Activated gamma-delta T cell treated with Interleukin-2 at 50 U/mL for 16 hours (primary cell): ENCODE measurements at places on chromosomes 6 and 20.

- DNase-seq: no peak
Observed at GRCh38 chr6:142500250-142500786, 198.5 kb downstream of the ADGRG6 start.

DNA sequence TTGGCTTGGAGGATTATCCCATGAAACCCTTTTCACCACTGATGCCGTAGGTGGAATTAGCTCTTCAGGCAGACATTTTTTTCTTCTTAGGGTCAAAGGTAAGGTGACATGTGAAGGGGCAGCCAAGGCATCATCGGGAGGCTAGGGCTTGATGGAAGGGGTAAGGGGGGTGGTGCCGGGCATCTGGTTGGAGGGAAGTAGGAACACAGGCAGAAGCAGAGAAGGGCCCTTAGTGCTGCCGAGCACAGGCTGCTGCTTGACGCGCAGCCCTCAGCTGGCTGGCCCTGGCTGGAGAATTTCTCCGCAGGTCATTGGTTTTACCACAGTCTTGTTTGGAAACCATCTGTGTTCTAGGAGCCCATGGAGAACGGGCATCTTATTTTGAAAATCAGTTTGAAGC is 54.7 kb downstream of the TRAF3IP2 start:
- DNase-seq: no peak

- no peak for DNase-seq
Observed at GRCh38 chr6:142028527-142028926, 104.2 kb upstream of the GJE1 start.

DNA sequence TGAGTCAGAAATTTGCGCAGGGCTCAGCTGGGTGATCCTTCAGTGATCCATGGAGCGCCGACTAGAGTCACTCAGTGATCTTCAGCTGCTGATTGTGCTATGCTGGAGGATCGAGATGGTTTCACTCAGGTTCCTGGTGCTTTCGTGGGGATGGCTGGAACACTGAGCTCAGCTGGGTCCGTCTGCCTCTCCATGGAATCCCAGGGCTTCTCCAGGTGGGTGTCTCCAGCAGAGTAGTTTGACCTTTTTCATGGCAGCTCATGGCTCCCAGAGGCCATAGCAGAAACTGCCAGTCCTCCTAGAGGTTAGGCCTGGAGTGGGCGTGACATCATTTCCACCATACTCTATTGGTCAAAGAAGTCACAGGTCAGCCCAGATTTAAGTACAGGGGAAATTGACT is 88.8 kb upstream of the SIRPA start:
- DNase-seq: no peak

GRCh38 chr6:87723170-87724078 is 21.4 kb upstream of the AKIRIN2 start:
- no peak for DNase-seq

DNA sequence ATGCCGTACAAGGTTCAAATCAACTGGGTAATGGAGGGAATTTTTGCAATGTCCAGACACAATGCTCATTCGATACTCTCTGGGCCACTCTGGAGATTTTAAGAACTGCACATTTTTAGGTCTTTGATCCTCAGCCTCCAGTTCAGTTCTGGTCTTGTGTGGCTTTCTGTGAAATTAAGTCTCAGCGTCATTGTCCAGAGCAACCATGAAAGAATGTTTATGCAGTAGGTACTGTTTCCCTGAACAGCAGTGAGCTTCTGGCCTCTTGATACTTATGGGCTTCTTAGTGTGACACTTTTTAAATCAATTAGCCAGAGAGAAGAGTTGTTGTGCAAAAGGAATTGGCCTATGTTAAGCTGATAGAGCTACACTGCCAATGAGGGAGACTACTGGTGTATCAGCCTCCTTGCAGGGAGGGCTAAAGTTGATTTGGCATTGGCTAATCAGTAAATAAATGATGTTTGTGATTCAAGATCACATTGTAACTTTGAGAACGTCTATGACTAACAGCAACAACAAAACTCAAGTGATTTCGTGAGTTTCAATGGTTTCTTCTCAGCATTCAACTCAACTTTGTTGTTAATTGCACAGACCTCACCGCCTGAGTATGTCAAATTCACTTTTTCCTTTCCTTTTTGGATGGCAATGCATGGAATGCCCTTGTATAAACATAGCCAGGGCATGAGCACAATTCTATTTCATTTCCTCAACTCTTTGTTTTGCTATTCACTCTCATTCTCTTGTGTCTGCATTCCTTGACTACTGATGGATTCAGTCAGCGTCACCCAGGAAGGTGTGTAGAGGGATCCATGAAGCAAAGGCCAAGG is 85.1 kb downstream of the GJA1 start:
- DNase-seq: no peak

GRCh38 chr6:105993341-105994117 is 92.6 kb upstream of the PRDM1 start:
- no peak for DNase-seq

DNA sequence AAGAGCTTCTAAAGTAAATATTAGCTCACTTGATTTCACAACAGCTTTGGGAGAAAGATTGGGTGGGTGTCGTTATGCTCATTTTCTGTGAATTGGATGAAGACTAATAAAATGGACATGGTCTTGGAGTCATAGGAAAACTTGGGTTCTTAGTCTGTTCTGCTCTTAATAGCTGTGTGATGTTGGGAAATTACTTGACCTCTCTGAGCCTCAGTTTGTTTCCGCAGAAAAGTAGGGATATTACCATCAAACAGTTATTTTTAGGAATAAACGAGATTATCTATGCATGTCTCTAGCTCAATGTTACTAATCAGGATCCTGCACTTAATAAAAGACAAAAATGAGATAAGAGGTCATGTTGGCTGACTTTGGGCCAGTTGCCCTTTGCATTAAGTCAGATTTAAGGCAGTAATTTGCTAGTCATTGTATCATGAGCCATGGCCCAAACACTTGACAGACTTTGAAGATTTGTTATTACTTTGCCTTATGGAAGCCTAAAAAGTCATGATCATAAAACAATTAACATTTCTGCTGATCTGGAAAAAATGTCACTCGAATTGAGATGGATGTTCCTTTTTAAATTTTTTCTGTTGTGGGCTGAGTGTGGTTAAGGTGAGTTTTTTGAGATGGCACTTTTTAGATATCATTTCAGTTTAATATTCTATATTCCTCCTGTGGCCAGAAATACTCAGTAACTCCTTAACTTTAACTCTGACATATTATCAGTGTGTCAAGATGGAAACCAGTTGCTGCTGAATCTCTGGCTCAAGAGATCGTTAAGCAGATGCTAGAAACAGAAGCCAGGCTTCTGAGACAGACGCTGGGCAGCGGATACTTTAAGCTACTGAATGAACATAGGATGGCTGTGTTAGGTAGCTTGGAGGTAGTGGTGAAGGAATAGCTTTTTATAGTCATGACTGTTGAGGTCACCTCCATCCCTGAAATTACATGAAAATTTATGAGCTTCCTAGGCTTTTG is 291.6 kb downstream of the PHF3 start:
- DNase-seq: no peak

DNA sequence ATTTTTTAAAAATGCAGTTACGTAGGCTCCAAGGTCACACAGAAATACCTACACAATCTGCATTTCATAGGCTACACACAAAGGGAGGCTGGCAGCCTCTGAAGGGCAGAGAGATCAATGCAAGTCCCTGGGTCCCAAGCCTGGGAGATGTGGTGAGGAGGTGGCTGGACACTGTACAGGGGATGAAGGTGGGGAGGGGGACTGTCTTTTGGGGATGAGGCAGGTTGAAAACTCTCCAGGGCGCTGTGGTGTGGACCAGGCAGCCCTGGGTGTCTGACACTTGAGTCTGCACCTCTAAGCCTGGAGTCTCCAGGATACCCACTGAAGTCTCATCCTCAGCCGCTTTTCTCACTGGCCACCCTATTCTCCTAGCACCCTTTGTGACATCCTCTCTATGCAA is 24.5 kb downstream of the TXNDC5 start:
- DNase-seq: no peak

GRCh38 chr6:111276736-111277135 is 189.4 kb downstream of the SLC16A10 start:
- no peak for DNase-seq

- DNase-seq: no peak
Observed at GRCh38 chr20:31605902-31606803, 1.1 kb downstream of the ID1 start.

- no peak for DNase-seq
Observed at GRCh38 chr6:32659856-32660595, 6.4 kb downstream of the HLA-DQB1 start.

DNA sequence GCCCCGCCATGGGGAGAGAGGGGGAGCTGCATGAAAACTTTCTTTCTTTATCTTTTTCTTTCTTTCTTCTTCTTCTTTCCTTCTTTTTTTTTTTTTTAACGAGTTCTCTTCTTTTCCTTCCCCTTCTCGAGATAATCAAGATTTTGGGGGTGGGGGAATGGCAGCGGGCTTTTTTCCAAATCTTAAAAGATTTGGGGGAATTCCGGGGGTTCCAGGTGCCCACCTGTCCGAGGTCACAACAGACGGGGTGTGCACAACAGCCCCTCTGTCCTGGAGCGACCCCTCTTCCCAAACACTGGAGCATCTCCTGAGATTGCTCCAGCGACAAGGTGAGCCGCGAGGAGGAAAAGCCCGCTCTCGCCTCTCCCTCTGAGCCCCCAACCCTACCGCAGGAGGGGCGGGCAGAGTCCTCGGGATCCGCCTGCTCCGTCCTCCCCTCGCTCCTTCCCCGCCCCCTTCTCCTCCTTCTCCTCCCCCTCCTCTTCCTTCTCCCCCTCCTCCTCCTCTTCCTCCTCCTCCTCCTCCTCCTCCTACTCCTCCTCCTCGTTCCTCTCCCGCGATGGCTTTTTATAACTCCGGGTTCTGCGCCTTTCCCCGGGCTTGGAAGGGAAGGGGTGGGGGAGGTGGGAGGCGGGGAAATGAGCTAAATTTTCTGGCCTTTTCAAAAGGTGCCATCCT is 689 bp upstream of the KCNB1 start:
- DNase-seq: no peak

- DNase-seq: no peak
Observed at GRCh38 chr6:11683871-11684270, 94.7 kb downstream of the ADTRP start.

DNA sequence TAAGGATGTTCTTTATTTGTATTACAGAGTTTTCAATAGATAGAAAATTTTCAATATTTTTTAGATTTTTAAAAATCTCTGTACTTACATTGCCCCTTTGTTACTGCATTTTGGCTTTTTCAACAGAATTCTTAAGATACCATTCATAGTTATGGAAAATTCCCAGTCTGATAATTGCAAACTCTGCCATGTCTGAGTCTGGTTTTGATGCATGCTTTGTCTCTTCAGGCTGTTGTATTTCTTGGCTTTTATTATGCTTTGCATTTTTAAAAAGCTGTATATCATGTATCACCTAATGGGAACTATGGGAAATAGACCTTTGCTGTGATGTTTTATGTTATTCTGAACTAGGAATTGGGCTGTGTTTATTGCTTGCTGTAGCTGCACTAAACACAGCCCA is 898.9 kb upstream of the ADGRB3 start:
- DNase-seq: no peak

DNA sequence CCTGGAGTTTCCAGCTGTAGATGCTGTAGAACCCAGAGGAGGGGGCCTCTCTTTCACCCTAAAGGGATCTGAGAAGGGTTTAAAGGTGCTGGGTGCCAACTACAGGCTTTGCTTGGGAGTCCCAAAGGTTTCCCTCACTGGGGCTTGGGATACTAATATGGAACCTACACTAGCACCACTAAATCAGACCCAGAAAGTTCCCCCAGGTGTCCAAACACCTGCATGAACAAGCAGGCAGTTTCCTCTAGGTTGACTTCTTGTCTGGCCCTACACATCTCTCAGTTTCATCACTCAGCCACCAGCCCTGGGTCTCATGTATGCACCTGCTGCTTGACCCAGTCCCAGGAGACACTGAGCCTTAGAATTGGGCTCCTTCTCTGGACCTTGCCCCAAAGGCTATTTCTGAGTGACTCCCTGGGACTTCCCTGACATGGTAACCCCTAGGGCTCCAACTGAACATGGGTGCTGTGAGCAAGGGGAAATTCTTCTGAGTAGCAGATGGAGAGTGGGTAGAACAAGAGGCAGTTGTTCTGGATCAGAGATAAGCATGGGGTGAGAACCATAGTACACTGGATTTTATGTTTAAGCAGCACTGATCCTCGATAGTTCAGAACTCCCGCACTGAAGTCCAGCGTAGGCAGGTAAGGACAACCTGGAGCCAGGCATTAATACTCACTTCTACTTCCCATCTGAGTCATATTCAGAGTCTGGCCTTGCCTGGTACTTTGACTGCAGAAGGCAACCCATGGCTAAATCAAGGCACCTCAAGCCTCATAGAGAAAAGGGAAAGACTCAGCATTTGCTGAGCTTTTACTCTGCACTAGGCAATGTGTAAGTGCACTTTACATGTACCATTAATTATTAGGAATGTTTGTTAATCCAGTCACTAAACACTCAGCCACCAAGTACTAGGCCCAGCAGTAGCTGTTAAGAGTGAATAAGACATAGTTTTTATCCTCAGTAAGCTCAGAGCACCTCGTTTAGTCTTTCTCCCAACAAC is 16.8 kb downstream of the BCL2L1 start:
- DNase-seq: no peak

DNA sequence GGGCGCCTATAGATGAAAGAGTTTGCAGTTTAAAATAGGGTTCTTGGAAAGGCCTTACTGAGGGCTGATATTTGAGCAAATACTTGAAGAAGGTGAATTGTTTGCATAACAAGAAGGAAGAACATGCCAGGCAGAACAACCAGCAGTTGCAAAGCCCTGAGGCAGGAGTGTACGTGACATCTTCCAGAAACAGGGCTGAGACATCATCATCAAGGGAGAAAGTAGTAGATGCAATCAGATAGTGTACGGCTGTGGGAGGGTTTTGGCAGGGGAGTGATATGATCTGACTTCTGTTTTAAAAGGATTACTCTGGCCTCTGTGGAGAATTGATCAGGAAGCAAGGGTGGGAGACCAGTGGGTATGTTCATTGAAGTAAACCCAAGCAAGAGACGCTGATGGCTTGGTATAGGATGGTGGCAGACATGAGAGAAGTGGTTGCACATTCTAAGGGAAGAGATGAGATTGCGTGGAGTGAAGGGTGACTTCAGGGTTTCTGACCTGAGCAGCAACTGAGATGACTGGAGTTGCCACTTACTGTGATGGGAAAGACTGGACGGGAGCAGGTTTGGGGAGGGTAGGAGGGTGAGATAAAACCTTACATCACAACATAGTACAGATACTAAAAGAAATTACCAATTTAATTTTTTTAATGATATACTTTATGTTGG is 28.8 kb downstream of the RIOK1 start:
- no peak for DNase-seq

- DNase-seq: no peak
Observed at GRCh38 chr6:105892577-105893262, 193.4 kb upstream of the PRDM1 start.

GRCh38 chr6:5028301-5028700 is 24.5 kb upstream of the RPP40 start:
- DNase-seq: no peak
